Activated CD8-positive, alpha-beta memory T cell treated with anti-CD3 and anti-CD28 coated beads for 36 hours (primary cell): ENCODE measurements at places on chromosomes 4 and X. TPM values are rescaled to one million over a fixed set of nuclear protein-coding genes. Genes with fewer than 3 reads are reported as not detected.

PCYT1B gene
- 0.13 TPM for total RNA-seq

ATP8A1 gene
- total RNA-seq, result 28.9 TPM

NUDT6 gene
- 5.4 TPM for total RNA-seq

CYLC1 gene
- total RNA-seq, result not detected

GUCY1B1 gene
- total RNA-seq, result 0.08 TPM

P2RY10 gene
- total RNA-seq, result 57.5 TPM

AFP gene
- total RNA-seq, result not detected

TMEM47 gene
- not detected for total RNA-seq

ADAMTS3 gene
- 0.02 TPM for total RNA-seq

MAOA gene
- total RNA-seq, result 12.4 TPM

FREM3 gene
- not detected for total RNA-seq

IL13RA2 gene
- total RNA-seq, result not detected

CENPVL2 gene
- total RNA-seq, result not detected

MAGED2 gene
- 31.7 TPM for total RNA-seq

SPANXD gene
- total RNA-seq, result not detected

SOWAHB gene
- total RNA-seq, result not detected

SPANXA1 gene
- total RNA-seq, result not detected

NDUFB11 gene
- 97.3 TPM for total RNA-seq

COL4A6 gene
- total RNA-seq, result not detected

DGAT2L6 gene
- not detected for total RNA-seq

RHOH gene
- total RNA-seq, result 122 TPM

SEPSECS gene
- total RNA-seq, result 7.5 TPM

GAGE2A gene
- not detected for total RNA-seq

HTR2C gene
- not detected for total RNA-seq

CYP4V2 gene
- total RNA-seq, result 8.1 TPM

TMEM156 gene
- total RNA-seq, result 9.3 TPM

NSG1 gene
- total RNA-seq, result 12.0 TPM

INPP4B gene
- total RNA-seq, result 42.9 TPM

OPN1MW gene
- total RNA-seq, result not detected

AREG gene
- not detected for total RNA-seq

CTAG1A gene
- not detected for total RNA-seq

CCDC158 gene
- not detected for total RNA-seq

ABRAXAS1 gene
- 10.5 TPM for total RNA-seq

ZDHHC15 gene
- 0.13 TPM for total RNA-seq

WNK3 gene
- total RNA-seq, result 0.31 TPM

POLN gene
- 2.2 TPM for total RNA-seq

HTN1 gene
- not detected for total RNA-seq

RASL11B gene
- not detected for total RNA-seq

NR3C2 gene
- total RNA-seq, result 3.1 TPM

FAM193A gene
- 21.1 TPM for total RNA-seq

MAP7D2 gene
- total RNA-seq, result 0.34 TPM

CLDN2 gene
- total RNA-seq, result not detected

CTSO gene
- 3.3 TPM for total RNA-seq

SUPT20HL2 gene
- total RNA-seq, result not detected

MGST2 gene
- total RNA-seq, result 6.7 TPM

CFI gene
- 0.17 TPM for total RNA-seq

AKAP4 gene
- total RNA-seq, result not detected

TCEAL6 gene
- total RNA-seq, result not detected

BEND2 gene
- total RNA-seq, result not detected

NXF2B gene
- total RNA-seq, result not detected

H2BW1 gene
- not detected for total RNA-seq

SUPT20HL1 gene
- total RNA-seq, result 0.11 TPM

NPNT gene
- total RNA-seq, result not detected

CXCL11 gene
- total RNA-seq, result not detected

TMPRSS11F gene
- total RNA-seq, result not detected

AGA gene
- total RNA-seq, result 17.1 TPM
